ENCODE measurements at places on chromosomes 5 and 9.

DNA sequence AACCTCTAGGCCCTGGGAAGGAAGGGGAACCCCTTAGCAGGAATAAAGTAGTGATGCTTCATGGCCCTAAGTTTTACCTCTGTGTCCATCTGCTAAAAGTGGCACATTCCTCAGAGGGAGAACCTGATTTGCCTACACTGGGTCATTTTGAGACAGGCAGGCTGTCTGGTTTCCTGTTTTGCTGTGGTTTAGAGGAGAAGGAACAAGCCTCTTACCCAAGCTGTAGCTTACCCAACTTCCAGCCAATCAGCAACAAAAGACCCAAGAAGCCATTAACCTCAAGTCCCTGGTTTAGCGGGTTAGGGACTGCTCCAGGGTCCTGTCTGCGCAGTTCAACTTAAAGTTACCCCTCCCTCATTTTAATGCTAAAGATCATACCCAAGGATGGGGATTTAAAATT, 411.0 kb downstream of the MAT2B start:
- no peak for DNase-seq

DNA sequence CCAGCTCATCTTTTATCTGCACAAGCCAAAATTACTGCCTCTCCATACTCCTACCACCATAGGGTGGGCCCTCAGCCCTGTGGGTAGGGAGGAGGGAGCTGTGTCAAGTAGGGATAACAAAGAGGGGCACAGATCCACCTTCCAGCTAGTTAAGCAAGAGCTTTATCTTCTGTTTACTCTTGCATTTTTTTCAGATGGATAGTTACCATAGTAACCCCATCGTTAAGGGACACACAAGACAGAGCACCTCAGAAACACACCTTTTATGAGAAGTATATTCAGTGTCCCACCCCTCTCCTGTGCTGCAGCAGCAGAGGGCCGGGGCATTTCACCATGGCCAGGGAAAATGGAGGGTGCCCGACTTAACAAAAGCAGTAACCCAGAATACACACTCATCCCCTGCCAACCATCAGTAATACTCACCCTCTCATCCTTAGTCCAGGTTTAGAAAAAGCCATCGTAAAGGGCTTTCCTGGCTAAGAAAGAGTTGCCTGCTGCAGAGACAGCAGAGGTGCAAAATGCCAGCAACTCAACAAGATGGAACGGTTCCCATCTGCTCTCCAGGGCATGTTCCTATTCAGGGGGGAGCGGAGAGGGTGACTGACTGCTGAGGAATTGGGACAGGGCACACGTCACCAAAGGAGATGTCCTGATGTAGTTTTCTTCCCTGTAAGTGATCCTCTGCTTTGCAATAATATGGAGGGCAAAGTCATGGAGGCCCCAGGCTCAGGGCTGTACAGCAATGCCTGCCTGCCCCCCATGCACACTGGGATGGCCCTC, 25.1 kb downstream of the MACROH2A1 start:
- no peak for DNase-seq

GRCh38 chr9:110316261-110317075, 21.2 kb downstream of the TXNDC8 start:
- peak; percentile 22 for DNase-seq

- DNase-seq, result no peak
Observed at GRCh38 chr9:111162026-111162425, 123.8 kb upstream of the LPAR1 start.

DNA sequence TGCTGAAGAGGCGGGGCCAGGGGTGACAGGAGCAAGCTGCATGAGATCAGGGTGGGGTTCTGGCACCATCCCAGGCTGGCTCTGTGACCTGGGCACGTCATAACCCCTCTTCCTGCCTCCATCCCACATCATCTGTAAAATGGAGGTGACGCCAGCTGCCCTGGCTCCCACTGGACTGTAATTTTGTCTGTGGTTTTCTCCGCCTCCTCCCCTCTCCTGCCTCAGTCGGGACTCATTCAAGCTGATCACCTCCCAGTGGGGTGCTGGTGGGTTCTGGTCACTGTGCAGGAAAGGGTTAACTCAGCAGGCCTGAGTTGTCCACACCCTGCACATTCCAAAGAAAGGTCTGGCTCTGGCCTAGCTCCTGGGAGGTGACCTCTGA, 128.2 kb downstream of the RXRA start:
- DNase-seq, result no peak

GRCh38 chr5:74316064-74316603, 324.4 kb downstream of the ENC1 start:
- no peak for DNase-seq

DNA sequence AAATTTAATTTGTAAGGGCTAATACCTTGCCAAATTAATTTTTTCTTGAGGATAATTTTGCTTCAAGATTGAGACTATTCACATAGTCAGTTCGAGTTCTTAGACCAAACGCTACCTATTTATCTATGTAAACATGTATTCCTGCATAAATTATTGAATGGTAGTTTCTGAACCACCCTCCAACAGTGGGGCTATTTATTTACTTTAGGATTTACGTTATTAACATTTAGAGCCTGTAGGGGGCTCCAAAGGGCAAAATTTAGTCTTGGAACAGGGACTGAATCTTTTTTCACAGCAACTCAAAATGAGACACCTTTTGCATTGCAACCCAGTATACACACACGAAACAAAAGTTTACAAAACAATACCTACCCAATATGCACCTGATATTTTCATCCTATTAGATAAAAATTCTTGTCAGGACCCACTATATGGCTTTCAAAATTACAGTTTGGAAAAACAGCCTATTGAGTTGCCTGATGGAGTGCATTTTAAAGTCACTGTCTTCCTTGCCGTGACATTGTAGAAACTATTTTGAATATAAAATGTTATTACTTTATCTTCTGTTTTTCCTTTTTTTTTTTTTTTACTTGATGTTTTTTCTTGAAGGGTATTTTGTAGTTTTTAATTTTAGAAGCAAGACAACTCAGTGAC, 47.1 kb upstream of the POU4F3 start:
- DNase-seq, result peak; percentile 23

DNA sequence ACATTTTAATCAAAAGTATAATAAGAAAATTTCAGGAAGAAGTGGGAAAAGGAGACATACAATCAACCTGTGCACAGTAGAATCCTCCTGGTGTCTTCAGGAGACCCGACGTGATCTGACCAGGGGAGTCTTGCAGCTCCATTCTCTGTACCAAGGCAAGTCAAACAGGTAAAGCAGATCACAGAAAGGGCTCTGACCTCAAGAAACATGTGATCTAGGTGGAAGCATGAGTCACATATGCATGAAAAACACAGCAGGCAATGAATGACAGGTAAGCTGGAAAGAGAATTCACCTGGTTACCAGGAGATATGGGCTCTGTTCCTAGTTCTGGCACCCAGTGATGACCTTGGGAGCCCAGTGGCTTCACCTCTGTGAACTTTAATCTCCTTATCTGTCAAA, 19.4 kb upstream of the FABP6 start:
- no peak for DNase-seq

- DNase-seq, result no peak
Observed at GRCh38 chr9:76333388-76333787, 60.8 kb downstream of the RFK start.

- DNase-seq, result no peak
Observed at GRCh38 chr9:127812936-127813675, 10.4 kb downstream of the FPGS start.

DNA sequence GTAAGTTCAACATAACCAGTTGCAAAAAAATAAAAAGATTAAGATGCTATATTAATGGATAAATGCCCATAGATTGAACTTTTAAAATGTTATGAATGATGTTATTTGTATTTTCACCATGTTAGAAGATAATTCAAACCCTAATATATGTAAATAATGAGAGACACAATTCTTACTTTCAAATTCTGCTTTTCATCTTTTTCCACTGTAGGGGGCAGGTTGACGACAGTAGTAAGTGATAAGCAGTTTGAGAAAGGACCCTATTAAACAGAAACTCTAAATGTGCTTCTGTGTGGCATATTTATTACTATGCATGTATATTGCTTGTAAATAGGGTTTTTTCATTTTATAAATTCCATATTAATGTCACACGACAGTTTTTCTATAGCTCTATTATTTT, 591.1 kb downstream of the SEMA5A start:
- no peak for DNase-seq

DNA sequence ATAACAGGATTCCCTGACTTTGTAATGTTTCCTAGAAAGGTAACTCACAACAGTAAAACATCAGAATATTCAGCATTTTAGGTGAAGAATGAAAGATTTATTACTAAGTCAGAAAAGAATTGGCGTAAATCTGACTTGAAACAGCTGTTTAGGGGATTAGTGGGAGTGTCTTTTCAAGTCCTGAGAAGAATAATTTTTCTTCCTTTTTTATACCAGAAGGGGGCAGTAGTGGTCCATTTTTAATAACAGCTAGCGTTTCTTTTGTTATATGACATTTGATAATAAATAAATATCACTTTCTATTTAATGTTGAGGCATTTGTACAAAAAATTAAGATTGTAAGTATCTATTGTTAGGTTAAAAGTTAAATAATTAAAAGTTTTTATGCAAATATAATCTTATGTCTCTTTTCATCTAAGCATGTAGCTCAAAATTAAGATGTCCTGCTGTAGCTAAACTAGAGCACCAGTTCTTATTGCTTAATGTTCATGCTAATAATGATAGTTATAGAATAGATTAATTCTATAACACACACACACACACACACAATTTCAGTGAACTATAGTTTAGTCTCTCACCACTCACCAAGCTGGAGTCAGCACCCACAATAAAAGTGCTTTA, 258.7 kb upstream of the ARRDC3 start:
- DNase-seq, result no peak

DNA sequence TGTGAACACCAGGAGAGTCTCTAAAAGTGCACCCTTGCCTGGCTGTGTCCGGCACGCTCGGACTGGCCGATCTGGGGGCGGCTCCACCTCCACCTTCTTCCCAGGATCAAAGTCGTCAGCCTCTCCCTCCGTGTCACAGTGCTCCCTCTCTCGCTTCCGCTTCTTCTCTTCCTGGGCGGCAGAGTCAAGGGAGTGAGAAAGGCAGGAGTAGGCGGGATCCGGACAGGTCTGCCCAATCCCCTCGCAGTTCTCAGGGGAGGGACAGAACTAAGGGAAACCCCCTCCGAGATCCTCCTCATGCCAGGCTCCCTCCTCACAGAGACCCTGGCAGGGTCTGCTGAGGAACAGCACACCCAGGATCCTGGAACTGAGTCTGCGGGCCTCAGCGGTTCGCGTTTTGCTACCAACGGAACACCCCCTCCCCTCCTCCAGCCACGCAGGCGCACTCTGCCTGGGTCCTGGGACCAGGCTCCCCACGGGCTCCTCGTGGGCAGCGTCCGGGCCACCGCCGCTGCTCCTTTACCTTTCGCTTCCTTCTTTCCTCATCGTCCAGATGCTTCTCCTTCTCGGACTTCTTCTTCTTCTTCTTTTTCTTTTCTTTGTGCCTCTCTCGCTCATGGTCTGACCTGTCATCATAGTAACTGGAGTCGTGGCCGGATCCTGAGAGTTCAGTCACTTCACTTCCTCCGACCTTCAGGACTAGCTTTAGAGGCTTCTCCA, 1.3 kb downstream of the BRD9 start:
- DNase-seq, result no peak

DNA sequence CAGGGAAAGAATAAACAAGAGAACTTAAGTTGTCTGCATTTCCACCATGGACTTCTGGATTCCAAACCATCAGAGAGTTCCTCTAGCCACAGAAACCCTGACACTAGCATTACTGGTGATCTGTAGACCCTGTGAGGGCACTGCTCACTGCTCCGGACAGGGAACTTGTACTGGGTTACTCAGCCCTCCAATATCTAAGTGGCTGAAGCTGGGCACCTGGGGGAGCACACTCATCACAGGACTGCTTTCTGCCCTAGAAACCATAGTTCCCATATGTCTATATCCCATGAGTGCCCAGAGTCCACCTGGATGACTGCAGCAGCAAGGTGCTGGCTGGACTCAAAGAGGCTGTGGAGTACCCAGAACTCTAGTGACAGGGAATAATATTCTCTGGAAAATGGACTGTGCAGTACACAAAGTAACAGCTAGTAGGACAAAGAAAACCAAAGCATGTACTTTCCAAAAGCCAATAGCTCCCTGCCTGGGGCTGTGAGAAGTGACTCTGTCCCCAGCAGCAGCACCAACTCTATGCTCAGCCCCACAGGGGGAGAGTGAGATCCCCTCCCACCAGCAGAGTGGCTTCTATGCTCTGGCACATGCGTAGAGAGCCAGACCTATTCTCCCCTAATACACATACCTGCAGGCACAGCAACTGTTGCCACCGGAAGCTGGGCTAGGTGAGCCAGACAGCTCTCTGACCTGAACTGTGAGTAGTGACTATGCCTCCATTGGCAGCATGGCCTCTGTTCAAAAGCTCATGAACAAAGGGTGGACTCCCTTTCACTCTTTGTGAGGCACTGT, 472.9 kb upstream of the FTMT start:
- DNase-seq, result no peak

GRCh38 chr5:58294598-58295305, 165.1 kb downstream of the PLK2 start:
- DNase-seq, result no peak

GRCh38 chr5:41856644-41857491, 13.4 kb downstream of the OXCT1 start:
- DNase-seq, result peak; percentile 69

- DNase-seq, result no peak
Observed at GRCh38 chr5:84487963-84488362, 103.3 kb upstream of the EDIL3 start.

DNA sequence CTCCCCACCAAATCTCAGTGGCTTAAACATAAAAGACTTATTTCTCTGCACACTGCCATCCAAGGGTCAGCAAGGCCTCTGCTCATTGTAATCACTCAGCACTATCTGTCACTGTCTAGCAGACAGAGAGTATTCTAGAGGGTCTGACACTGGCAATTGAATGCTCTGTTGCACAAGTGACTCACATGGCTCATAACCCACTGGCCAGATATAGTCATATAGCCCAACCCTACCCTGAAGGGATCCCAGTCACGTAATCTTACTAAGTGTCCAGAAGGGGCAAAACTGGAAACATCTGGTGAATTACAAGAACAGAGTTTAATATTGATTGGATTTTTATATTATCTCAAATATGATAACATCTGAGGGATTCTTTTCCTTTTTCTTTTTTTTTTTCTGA, 80.7 kb downstream of the TSSK1B start:
- no peak for DNase-seq

DNA sequence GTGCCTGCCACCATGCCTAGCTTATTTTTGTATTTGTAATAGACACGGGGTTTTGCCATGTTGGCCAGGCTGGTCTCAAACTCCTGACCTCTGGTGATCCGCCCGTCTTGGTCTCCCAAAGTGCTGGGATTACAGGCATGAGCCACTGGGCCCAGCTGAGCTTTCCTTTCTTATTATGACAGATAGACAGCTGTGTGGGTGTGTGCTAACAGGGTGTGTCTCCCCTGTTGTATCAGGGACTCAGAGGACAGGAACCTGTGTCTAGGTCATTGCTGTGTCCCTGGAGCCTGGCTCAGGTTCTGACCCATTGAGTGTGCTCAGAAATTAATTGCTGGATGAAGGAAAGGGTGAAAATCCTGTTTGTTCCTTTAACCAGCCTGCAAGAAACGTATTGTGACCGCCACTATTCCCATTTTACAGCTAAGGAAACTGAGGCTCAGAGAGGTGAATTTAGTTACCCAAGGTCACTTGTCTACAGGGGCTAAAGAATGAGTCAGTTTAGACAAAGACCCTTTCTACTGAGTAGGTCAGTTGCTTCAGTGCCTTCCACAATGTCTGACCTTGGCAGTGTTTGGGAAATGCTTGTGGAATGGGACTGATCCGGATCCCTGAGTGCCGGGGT, 16.8 kb downstream of the NCS1 start:
- no peak for DNase-seq
